NCI-H2081 treated with DMSO at 0.1 percent for 48 hours (cell line): ENCODE measurements at places on chromosomes 2 and 18.
A peak's percentile ranks its signal among the peaks of the same experiment; 100 is the strongest.

GRCh38 chr2:181268174-181268867 lies 188.9 kb upstream of the ITGA4 start:
- DNase-seq = no peak

- DNase-seq = no peak
Observed at GRCh38 chr18:57088883-57089282, 58.0 kb upstream of the BOD1L2 start.

DNA sequence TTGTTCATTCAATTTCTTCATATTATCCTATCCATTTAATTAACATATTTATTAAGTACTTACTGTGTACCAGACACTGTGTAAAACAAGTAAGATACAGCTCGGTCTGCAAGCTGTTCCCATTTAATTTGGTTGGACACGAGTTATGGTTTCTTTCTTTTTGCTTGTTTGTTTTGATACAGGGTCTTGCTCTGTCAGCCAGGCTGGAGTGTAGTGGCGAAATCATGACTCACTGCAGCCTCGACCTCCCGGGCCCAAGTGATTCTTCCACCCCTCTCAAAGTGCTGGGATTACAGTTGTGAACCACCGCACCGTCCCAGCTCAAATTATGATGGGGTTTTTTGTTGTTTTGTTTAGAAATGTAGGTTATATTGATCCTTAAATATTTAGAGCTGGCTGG lies 9.0 kb downstream of the CYBRD1 start:
- DNase-seq = no peak

- DNase-seq = no peak
Observed at GRCh38 chr2:11757101-11757500, 10.7 kb downstream of the LPIN1 start.

DNA sequence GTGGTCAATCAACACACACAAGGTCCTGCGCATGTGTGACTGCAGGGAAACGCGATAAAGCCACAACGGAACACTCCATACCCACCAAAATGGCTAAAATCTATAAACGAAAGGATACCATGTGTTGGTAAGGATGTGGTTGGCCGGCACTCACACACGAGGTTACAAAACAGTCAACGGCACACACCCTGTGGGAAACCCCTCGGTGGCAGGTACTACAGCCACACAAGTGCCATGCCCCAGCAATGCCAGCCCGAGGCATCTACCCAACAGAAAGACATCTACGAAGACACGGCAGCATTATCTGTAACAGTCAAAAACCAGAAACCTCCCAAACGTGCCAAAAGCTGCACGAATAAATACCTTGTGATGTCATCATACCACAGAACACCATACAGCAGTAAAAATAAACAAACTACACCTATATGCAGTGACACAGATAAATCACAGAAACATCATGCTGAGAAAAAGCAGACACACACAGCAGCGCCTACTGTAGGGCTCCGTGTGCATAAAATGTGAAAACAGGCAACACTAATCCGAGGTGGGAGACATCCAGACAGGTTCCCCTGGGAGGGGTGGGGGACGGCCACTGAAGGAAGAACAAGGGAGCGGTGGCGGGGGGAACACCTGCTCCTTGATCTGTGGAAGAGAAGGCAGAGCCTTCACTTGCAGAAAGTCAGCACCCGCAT lies 36.7 kb downstream of the HDAC4 start:
- no peak for DNase-seq

DNA sequence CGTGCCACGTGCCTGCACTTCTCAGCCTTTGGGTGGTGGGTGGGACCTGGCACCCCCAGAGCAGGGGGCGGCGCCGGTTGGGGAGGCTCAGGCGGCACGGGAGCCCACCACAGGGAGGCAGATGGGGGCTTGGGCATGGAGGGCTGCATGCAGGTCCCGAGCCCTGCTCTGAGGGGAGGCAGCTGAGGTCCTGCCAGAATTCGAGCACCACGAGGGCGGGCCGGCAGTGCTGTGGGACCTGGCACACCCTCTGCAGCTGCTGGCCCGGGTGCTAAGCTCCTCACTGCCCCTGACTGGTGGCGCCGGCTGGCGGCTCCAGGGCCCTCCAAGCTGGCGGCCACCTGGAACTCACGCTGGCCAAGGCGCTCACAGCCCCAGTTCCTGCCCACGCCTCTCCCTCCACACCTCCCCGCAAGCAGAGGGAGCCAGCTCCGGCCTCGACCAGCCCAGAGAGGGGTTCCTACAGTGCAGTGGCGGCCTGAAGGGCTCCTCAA lies 1176.8 kb upstream of the GYPC start:
- DNase-seq = no peak

GRCh38 chr18:2526329-2526728 lies 45.0 kb downstream of the METTL4 start:
- no peak for DNase-seq

DNA sequence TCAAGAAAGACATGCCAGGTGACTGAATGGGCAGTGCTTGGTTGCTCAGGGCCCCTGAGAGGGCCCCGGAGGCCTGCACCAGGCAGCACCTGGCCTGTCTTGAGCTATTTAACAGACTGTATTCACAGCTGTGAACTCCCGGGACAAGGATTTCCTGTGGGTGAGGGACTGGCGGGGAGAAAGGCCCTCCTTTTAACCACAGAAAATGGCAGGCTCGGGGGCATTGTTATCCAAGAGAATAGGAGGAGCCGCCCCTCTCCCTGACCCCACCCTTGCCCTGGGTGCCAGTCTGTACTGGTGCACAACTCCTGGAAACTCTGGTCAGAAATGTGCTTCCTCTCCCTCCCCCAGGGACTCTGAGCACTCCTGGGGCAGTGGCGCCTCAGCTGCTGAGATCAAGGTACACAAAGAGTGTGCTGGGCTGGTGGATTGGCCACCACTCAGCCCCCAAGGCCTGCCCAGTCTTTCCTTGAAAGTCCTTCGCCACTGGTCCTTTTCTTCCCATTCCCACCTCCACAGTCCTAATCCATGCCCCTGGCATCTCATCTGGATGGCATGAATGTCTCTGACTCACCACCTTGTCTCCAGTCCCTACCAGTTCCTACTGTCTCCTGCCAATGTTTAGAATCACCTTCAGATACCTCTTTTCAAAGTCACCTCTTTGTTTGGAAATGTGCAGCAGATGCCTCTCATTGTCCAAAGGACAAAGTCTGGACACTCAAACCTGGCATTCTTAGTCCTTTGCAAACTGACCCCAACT lies 19.6 kb upstream of the EPAS1 start:
- DNase-seq = no peak

DNA sequence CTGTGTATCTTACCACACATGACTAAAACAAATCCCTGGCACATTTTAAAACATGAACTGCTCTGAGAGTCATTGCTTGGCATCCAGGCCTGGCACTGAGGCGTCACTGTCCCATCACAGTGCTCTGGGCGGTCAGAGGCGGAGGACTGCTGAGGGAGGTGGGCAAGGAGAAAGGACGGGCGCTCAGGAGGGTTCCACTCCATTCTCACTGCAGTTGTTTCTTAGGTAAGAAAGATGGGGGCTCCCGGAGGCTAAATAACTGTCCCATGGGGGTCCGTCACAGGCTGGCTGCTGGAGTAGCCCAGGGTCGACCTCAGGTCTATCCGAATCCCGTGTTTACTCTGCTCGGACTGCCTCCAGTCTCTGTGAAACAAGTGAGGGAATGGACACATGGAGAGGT lies 117.5 kb downstream of the FAM168B start:
- DNase-seq = no peak

- DNase-seq = no peak
Observed at GRCh38 chr2:31440764-31441163, 26.2 kb upstream of the XDH start.

GRCh38 chr2:148124271-148124670 lies 103.4 kb downstream of the MBD5 start:
- DNase-seq = no peak

- no peak for DNase-seq
Observed at GRCh38 chr2:68863996-68864395, 7.2 kb downstream of the BMP10 start.

GRCh38 chr2:161273038-161273760 lies 35.0 kb upstream of the PSMD14 start:
- peak; percentile 16 for DNase-seq

DNA sequence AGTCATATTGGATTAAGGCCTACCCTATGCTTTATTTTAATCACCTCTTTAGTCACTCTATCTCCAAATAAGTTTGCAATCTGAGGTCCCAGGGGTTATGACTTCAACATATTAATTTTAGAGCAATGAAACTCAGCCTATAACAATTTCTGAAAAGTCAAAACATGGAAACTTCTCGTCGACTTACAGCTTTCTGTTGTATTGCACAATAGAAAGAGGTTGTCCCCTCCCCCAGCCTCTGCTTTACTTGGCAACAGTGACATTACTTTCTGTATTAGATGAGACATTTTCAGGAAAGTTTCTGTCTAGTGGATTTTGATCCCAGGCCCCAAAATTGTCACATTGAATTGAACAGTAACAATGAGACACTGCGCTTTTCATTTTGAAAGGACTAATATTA lies 326.4 kb downstream of the THSD7B start:
- DNase-seq = no peak

DNA sequence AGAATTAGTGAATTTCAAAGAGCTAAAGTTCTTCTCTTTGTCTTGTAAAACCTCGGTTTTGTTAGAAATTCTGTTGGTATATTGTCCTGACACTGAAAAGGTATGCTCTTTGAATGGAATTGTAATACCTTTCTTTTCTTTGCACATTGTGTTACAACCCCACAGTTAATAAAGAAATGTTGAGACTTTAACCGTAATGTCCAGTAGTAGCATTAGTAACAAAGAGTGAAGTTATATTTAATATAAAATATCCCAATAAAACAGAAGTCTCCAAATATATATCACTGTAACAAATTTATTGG lies 69.8 kb downstream of the EHBP1 start:
- DNase-seq = no peak

DNA sequence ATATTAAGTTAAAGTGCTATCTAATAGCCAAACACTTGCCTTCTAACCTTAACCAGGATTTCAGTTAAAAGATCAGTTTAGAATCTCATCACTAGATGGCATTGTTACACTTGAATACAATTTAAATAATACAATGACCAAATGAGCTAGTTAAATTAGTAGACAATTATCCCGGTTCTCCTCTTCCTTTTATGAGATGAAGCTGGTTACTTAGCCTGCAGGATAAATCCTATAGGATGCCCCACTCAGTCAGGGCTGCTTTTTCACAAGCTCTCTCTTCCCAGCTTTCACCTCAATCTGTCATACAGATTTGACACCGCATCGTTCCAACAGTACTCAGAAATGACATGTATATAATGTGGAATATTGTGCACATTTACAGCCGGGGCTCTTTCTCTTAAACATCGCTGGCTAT lies 678.8 kb downstream of the KCNJ3 start:
- peak; percentile 65 for DNase-seq

- DNase-seq = no peak
Observed at GRCh38 chr2:165989851-165990250, 36.3 kb upstream of the TTC21B start.

DNA sequence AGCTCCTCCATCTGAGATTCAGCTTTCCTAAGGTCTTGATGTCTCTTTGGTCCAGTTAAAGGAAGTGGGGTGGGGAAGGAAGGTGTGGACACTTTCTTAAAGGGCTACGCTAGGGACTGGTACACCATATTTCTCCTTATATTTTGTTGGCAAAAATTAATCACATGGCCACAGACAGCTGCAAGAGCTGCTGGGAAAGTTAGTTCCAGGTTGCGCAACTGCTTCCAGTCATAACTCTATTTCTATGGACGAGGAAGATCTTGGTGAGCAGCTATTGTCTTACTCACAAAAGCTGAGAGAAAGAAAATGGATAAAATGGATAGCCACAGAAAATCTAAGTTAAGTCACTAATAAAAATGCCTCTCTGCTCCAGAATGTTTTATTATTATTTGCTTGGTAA lies 60.7 kb upstream of the PPM1B start:
- no peak for DNase-seq

DNA sequence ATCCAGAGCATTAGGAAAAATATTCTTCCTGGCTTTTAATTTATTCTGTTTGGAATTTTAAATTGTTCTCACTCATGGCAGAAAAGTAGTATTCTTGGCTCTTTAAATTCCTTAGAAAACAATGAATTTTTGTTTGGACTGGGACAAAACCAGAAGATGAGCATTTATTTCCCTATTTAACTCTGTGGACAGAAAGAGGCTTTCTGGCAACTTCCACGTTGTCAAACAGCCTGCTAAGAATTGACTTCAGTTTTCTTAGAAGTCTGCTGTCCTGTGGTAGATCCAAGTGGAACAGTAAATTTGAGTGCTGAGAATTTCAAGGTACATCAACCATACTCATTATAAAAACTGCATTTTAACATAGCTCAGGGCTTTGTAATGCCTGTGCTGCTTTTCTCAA lies 83.8 kb downstream of the MGAT5 start:
- no peak for DNase-seq

- DNase-seq = no peak
Observed at GRCh38 chr18:43115076-43115921, at the start of gene RIT2. TSS of gene RIT2 (minus strand) at chr18:43115685.

- no peak for DNase-seq
Observed at GRCh38 chr2:129754831-129755230, 224.6 kb upstream of the RAB6C start.

DNA sequence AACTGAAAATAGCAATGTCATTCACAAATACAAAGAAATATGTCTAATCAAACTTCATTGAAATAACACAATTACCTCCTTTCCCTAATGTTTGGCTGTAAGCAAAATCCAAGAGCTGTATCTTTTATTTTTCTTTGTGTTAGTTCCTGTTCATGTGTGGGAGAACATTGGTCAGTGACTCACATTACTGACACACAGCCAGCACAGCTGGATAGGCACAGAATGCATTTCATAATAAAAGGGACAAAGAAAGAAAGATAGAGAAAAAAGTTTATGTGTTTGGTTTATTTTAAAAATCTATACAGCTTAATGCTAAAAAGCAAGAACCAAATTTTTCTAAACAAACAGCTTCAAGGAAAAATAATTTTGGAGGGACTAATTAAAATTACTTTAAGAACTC lies 185.6 kb upstream of the COL3A1 start:
- DNase-seq = no peak

DNA sequence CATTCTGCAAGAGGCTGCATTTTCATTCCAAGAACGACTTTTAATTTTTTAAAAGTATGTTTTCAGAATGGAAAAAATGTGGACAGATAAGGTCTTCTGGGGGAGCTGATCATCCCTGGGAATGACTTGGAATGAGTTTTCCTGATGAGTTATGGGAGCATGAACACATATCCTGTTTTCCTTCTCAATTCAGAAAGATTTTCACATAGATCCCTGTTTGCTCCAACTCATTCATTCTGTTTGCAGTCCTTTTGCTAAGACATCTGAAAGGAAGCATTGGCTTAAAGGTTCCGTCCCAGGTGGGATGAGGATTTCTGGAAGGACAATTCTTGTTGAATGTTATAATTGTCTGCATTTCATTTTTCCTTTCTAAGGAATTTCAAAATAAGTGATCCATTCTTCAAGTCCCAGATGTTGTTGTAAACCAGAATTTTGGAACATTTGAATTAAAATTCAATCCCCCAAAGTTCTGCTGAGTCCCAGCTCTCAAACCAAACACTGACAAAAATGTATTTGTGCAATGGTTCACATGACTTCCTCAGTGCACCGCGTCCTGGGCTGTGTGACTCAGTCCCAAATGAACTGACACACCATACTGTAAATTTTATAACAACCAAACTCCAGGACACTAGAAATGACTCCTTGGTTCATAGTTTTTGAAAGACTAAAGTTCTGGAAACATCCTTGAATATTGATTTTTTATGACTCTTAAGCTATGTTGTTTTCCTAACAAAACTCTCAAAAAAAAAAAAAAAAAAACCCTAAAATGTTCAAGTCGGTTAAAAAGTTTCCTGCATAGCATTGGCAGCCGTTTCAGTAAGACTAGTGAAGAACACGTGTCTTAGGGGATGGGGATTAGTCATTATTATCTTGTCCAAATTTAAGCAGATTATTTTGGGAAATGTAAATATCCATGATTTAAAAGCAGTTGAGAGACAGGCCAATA lies 281.8 kb upstream of the TCF4 start:
- DNase-seq = no peak

- no peak for DNase-seq
Observed at GRCh38 chr2:7719876-7720275, 802.7 kb downstream of the RNF144A start.
